ENCODE measurements at places on chromosomes 12 and 14. TPM values are rescaled to one million over a fixed set of nuclear protein-coding genes. Genes with fewer than 3 reads are reported as not detected.

CDKL1 gene
- total RNA-seq: 0.52 TPM

CLEC2A gene
- total RNA-seq: not detected

KRT7 gene
- 9.4 TPM for total RNA-seq

KCNA5 gene
- total RNA-seq: 0.62 TPM

DNA sequence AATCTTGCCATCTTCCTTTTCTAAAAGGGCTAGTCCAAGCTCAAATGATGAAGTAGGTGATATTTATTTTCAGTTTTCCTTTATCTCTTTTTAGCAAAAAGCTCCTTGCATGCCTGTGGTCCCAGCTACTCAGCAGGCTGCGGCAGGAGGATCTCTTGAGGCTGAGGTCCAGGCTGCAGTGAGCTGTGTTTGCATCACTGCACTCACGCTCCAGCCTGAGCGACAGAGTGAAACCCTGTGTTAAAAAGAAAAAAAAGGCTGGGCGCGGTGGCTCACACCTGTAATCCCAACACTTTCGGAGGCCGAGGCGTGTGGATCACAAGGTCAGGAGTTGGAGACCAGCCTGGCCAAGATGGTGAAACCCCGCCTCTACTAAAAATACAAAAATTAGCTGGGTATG is 5.0 kb downstream of the TMEM116 start:
- no peaks in the 10 kb centered on the region for H3K36me3 ChIP-seq
- H3K27ac ChIP-seq: no peak overlapping the region
- no peaks in the 10 kb centered on the region for H3K27me3 ChIP-seq
- H3K4me3 ChIP-seq: no peak overlapping the region
- H3K4me1 ChIP-seq: peaks cover 16% of the 10 kb centered on the region

DNA sequence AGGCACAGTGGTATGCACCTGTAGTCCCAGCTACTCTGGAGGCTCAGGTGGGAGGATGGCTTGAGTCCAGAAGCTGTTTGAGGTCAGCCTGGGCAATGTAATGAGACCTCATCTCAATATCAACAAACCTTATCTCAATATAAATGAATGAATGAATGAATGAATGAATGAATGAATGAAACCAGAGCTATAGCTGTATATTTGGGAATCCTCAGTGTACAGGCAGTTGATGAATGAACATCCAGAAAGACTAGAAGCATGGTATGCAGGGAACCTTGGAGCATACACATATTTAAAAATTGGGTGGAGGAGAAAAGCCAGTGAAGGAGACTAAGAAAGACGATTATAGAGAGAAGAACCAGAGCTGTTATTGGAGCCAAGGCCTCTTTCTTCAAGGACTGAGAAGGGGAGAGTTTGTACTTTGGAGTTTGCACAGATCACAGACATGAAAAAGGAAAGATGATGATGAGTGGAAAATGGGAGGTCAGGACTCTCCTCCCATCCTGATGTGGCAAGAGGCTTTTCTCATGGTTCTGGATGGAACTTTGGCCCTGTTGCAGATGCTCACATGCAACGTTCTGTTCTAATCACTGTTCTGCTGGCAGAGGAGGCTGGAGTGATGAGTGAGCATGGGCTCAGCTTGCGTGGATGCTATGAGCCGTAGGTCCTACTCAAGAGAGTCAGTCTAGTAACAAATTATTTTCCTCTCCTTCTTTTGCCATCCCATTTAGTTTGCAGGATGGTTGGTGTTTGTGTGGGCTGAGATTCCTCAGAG is 114.4 kb downstream of the PRKCH start:
- no peak overlapping the region for H3K27ac ChIP-seq
- no peak overlapping the region for H3K4me3 ChIP-seq
- peaks cover 23% of the 10 kb centered on the region for H3K4me1 ChIP-seq

- no peaks in the 10 kb centered on the region for H3K4me1 ChIP-seq
- DNase-seq: no peak
- H3K36me3 ChIP-seq: no peaks in the 10 kb centered on the region
- H3K4me3 ChIP-seq: no peak overlapping the region
Observed at GRCh38 chr12:45540661-45541341, 188.7 kb upstream of the ARID2 start.

DNA sequence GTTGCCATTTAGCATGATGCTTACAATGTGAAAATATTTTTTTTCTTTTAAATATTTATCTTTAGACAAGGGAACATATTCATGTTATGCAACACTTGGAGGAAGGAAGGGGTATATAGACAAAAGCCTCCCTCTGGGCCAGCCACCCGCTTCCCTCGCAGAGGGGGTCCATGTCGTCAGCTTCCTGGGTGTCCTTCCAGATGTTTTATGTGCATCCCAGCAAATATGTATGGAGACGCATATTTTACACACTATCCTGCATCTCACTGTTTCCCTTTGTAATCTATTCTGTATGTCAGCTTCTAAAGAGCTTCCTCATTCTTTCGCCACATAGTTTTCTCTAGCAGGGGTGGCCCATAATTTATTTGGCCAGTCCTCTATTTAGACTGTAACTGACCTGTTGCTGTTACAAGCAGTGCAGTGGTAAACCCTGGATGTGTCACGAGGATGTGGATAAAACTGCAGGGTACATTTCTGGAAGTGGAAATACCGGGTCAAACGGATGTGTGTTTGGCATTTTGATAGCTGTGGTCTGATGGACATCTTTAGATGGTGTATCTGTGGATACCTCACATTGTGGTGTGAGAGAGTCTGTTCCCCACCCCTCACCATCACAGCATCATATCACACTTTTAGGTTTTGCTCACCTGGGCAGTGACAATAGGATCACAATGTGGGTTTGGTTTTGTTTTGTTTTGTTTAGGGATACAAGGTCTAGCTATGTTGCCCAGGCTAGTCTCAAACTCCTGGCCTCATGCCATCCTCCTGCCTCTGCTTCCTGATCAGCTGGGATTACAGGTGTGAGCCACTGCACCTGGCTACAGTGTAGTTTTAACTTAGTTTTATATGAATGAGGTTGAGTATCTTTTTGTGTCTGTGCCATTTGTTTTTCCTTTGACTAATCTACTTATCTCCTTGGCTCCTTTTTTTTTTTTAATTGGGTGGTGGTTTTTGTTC is 31.6 kb downstream of the FAM222A start:
- no peak overlapping the region for H3K27ac ChIP-seq
- H3K4me1 ChIP-seq: no peaks in the 10 kb centered on the region
- no peak overlapping the region for H3K4me3 ChIP-seq
- no peaks in the 10 kb centered on the region for H3K36me3 ChIP-seq
- H3K27me3 ChIP-seq: no peaks in the 10 kb centered on the region

DNA sequence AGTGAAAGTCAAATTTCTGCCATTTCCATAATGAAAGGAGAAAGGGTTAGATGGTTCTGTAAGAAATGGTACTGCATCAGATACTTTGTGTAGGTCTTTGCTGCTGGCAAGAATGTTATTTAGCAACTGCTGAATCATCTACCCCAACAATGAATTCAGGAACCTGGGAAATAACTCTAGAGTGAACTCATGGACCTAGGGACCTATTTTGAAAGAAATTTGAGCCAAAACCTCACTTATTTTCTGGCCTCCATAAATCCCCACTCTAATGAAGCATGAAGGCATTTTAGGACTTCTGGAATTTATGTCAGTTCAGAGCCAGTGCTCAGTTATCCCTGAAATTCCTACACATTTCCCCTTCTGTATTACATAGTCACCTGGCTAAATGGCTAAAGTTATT is 50.9 kb upstream of the CPNE8 start:
- no peak overlapping the region for H3K27ac ChIP-seq
- H3K4me1 ChIP-seq: peaks cover 4% of the 10 kb centered on the region

DNA sequence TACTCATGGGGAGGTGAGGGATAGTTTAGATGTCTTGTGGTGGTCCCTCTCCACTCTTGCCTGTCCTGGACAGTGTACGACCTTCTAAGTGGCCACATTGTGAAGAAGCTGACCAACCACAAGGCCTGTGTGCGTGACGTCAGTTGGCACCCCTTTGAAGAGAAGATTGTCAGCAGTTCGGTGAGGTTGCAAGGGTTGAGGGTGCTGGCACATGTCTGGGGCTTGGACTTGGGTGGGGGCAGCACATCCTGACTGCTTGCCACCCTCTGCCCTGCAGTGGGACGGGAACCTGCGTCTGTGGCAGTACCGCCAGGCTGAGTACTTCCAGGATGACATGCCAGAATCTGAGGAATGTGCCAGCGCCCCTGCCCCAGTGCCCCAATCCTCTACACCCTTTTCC is 7.6 kb upstream of the FITM1 start:
- H3K4me1 ChIP-seq: no peaks in the 10 kb centered on the region
- H3K4me3 ChIP-seq: no peak overlapping the region
- DNase-seq: no peak
- H3K27ac ChIP-seq: no peak overlapping the region
- H3K36me3 ChIP-seq: peaks cover 18% of the 10 kb centered on the region

DNA sequence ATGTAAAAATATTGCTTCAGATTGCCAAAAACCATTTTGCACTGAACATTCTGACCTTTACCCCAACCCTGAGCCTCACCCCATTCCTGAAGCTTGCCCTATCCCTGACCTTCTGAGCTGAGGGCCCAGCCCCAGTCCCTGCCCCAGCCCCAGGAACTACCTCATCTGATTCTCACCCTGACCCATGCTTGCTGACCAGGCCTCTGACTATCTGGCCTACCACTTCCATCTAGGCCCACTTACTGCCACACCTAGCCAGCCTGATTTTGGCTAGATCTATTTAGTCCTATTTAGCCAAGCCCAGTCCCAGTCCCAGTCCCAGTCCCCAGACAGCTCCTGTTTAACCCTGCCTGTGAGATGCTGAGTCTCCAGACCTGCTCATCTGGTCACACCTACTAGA is 33.6 kb downstream of the OR10P1 start:
- no peak for DNase-seq
- H3K27ac ChIP-seq: no peak overlapping the region
- H3K4me1 ChIP-seq: no peaks in the 10 kb centered on the region
- H3K4me3 ChIP-seq: no peak overlapping the region
- no peaks in the 10 kb centered on the region for H3K36me3 ChIP-seq

All from GM23338 (cell line).